ENCODE measurements at places on chromosomes 1 and 21.

- no peak for DNase-seq
These were observed 72.0 kb upstream of the TARDBP start for GRCh38 chr1:10940451-10940804.

- DNase-seq = no peak
These were observed 227.1 kb downstream of the GRIK3 start for GRCh38 chr1:36807262-36807661.

GRCh38 chr1:43312663-43313515, 12.1 kb downstream of the TIE1 start:
- no peak for DNase-seq

DNA sequence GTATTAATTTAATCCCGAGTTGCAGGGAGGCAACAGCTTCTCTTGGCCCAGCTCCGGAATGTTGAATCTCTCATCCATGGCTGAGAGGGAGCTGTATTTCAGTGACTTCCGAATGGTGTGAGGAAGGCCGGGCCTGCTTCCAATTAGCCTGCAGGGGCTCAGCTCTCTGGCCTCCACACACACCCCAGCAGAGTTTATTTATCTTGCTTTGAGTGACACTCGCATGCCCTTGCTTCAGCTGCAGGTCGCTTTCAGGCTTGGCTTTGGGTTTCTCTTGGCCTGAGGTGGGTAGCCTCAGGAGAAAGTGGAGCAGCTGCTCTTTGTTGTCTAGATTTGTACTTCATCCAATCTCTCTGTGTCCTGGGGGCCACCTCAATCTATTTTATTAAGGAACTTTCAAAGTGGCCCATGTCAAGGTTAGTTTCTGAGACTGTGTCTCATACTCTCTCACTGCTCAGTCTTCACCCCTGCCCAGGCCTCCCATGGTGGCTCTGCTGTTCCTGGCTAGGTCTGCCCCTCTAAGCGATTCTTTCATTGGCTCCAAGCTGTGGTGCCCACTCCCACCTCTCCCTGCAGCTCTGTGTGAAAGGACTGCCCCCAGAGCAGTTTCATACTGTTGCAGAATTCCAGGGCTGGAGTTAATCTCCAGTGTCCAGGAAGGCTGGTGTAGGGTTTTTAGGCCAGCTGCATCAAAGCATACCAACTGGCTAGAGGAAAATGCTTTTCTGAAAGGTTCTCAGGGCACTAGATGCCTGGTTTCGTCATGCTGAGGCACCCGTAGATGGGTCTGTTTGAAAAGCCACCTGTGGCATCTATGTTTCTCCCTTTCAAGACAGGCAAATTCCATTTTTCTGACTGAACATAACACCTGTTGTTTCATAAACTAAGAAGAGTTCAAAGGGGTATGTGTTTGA, 153.5 kb downstream of the PLXNA2 start:
- no peak for DNase-seq

DNA sequence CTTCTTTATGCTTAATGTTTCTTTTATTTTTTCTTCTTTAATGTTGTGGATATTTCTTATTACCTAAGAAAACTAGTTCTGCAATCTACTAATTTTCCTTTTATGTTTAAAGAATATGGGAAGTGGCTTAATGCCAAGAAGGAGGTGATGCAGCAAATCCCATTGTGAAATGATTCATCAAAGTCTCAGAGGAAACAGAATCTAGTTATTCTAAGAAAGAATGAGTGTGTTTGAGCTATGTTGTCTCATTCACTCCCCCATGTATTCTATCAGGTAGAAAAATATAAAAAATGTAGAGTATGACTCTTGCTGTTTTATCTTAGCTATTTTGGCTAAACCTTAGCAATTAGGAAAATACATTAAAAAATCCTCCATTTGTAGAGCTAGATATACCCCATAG, 659.9 kb upstream of the RGS18 start:
- DNase-seq = no peak

GRCh38 chr1:46466477-46467182, 23.0 kb upstream of the DMBX1 start:
- DNase-seq = no peak

DNA sequence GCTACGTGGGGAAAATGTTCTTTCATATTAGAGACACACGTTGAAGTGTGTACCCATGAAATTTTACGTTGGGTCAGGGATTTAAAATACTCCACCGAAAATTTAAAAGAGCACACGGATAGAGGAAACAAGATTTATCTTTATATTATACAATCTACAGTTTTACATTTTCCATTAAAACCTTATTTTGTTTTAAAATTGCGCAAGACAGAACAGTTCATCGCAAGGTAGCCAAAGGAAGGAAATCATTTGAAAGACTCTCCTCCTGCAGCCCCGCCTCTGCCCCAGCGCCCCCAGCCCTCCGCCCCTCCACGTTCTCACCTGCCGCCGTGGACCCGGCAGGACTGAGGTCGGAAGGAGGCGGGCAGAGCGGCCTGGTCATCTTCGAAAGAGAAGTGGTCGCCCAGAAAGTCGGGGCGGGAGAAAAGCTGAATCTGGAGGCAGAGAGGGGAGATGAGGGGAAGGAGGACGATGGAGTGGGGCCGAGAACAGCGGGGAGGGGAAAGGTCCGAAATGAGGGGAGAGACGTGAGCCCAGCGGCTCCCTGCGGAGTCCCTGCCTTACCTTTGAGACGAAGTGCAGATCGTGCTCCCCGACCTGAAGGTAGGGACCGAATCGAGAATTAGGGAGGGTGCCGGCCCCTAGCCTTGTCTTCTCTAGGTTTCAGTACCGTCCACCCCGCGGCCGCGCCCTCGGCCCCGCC, 18.0 kb downstream of the CRYBG2 start:
- no peak for DNase-seq

DNA sequence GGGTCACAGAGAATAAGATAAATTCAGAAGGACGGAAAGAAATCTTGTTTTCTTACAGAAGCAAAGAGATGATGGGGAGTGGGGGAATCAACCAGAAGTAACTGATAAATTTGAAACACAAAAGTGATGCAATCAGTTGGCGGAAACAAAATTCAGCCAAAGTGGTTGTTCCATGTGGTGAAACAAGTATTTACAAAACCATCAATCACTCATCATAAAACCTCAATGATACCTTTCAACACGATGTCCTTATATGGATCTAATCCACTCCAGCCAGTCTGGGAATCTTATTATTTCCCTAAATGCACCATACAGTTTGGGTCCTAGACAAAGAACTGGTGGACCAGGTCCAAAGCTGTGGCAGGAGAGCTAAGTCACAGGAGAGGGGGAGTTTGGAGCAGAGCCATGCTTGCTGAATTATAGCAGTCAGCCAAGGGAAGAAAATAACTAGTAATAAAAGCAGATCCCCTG, 303.8 kb upstream of the LRRC7 start:
- DNase-seq = no peak

DNA sequence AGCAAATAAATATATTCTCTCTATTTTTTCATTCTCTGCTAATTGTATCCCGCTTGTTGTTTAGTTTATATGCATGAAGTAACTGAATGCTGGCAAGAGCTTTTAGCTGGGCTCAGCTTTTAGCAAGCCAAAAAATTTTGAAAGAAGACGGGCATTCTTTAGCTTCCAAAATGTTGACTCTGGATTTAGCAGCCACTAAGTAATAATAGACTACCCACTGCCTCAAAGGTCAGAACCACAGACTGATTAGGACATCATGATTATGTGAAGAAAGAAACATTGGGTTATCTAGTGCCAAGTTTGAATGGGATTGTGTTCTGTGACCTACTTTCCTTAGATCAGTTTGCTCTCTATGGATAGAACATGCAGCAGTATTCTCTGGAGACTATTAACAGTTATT, 80.3 kb upstream of the DPH5 start:
- DNase-seq = no peak

DNA sequence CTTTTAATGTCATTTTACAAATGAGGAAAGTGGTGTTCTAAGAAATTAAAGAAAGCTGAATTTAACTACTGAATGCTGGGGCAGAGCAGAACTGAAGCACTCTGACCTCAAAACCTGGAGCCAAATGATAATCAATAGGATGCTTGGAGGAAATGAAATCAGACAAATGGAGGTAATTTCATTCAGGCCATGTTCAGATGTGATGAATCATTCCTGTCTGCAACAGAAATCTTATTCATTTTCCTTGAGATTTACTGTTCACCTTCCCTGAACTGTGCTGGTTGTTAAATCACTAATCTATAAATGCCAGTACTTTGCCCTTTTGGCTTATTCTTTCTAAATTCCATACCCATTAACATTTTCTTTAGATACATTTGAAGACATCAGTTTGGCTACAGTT, 85.6 kb upstream of the SNX7 start:
- DNase-seq = no peak

GRCh38 chr21:39673736-39674135, 61.0 kb downstream of the B3GALT5 start:
- DNase-seq = no peak

DNA sequence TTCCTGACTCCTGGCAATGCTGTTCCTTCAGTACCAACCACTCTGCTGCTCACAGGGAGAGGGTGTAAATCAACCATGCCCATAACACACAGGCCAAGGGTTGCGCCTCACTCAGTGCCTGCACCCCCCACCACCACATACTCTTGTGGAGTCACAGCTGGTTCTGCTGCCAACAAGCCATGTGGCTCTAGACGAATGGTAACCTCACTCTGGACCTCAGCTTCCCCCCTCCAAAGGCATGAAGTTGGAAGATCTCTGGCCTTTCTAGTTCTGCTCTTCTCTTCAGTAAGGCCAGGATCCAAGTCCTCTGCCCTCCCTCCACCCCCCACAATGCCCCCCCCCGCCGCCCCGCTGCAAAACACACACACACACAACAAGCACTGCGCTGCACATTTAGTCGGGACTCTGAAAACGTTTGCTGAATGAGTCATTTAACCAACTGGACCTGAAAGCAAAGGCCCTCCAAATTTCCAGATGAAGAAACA, 1.7 kb upstream of the GLIS1 start:
- no peak for DNase-seq

DNA sequence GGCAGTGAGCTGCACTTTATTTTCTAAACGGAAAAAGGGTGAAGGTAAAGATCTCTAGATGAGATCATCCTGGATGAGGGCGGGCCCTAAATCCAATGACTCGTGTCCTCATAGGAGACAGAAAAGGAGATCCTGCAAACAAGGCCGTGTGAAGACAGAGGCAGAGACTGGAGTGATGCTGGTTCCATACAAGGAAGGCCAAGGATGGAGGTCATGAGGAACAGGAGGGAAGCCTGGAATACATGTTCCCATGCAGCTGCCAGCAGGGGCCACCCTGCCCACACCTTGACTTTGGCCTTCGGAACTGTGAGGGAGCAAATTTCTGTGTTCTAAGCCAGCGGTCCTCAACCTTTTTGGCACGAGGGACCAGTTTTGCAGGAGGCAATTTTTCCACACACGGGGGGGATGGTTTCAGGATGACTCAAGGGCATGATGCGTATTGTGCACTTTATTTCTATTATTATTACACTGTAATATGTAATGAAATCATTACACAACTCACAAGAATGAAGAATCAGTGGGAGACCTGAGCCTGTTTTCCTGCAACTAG, 94.3 kb downstream of the PSMG1 start:
- no peak for DNase-seq

DNA sequence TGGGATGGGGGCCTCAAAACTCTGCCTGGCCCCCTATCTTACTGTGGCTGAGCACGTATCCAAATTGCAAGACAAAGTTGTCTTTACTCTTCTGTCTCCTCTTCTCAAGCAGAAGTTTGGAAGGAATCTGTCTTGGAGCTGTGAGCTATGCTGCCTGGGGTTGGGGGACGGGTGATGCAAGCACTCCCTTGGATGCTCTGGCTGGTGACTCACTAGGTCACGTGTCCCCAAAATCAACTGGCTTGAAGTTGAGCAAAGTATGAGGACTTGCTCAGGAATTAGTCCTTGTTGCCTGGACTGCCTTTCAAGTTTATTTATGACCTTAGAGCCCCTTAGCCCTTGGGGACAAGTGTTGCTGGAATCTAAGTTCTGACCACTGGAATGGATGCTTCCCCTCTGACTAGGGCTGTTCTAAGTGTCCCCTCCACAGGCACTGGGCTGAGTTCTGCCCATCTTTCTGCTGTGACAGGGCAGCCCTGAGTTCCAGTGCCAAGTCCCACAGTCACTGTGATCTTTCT, 269.5 kb downstream of the HHAT start:
- no peak for DNase-seq

- no peak for DNase-seq
These were observed 59.4 kb upstream of the MPC2 start for GRCh38 chr1:167996266-167996665.

DNA sequence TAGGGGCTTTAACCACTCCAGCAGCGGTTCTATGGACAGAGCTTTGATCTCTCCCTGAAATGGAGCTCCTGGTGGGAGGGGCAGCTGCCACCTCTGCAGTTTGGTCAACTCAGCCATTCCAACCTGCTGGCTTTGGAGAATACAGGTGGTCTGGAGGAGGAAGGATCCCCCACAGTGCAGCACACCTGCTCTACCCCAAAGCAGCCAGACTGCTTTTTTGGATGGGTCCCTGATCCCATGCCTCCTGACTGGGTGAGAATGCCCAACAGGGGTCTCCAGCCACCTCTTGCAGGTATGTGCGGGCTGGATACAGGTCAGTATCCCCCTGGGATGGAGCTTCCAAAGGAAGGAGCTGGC, 53.9 kb downstream of the TPTE start:
- no peak for DNase-seq

DNA sequence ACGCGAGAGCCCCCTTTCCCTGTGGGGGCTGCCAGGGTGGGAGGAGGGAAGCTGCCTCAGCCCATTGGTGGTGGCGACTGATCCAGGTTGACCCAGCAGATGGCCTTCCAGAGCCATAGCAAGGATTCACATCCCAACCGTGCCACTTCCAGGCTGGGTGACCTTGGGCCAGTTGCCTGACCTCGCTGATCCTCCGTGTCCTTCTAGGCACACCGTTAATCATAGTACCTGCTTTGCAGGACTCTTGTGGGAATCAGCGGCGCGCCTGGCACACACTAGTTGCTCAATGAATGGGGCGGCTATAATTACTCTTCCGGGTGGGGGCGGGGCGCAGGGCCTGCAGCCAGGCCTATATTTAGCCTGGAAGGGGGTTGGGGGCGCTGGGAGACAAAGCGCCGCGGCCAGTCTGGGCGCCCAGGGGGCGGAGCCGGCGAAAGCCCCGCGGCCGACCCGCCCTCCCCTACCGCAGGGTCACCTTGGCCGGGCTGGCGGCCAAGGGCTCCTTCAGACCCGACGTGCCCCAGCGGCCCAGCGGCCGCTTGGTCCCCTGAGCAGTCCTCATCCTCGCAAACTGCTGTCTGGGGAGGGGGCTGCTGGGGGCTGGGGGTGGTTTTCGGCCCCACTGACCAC, 5.1 kb downstream of the HSPB7 start:
- no peak for DNase-seq

DNA sequence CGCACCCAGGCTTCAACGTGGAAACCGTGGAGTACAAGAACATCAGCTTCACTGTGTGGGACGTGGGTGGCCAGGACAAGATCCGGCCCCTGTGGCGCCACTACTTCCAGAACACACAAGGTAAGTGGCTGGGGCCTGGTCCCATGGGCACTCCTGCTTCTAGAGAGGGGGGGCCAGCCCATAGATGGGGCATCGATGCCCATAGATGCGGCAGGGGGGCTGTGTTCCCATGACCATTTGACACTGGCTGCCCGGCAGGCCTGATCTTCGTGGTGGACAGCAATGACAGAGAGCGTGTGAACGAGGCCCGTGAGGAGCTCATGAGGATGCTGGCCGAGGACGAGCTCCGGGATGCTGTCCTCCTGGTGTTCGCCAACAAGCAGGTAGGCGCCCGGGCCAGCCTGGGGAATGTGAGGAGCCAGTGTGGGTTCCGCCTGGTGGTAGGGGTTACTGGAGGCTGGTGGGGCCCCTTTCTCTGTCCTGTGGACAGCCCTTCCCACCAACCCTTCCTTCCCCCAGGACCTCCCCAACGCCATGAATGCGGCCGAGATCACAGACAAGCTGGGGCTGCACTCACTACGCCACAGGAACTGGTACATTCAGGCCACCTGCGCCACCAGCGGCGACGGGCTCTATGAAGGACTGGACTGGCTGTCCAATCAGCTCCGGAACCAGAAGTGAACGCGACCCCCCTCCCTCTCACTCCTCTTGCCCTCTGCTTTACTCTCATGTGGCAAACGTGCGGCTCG, 5.6 kb downstream of the C1orf35 start:
- no peak for DNase-seq

Measured in T-helper 9 cell (primary cell).